ENCODE measurements at places on chromosomes 5 and 9. TPM values are rescaled to one million over a fixed set of nuclear protein-coding genes. Genes with fewer than 3 reads are reported as not detected.

DNA sequence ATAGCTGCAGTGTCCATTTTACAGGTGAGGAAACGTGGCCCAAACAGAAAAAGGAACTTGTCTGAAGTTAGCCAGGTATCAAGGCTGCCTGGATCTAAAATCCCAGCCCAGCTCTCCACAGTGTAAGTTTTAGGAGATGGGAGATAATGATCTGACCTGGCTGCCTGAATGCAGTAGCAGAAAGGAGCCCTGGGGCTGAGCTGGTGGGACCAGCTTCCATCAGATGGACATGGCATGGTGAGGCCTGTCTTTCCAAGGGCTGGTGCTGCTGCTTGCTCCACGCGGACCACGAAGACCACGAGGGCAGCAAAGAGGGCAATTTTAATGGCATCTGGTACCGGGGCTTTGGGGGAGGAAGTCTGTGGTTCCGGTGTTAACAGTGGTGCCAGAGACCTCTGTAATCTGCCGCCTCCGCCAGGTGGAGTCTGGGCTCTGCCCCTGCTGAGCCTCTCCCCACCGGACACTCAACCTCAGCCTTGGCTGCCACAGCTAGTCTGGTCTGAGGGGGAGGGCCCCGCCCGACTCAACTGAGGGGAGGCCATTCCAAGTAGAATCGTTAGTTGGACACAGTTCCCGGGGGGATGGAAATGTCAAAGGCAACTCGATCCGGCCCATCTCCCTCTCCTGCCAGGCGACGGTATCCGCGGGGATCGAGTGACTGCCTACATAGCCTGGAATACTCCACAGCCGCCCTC is 650 bp downstream of the MYORG start:
- peak; percentile 52 for DNase-seq

Gene IRX2
- not detected for polyA plus RNA-seq

- no peak for DNase-seq
Observed at GRCh38 chr5:120236360-120236759, 227.7 kb upstream of the PRR16 start.

DNA sequence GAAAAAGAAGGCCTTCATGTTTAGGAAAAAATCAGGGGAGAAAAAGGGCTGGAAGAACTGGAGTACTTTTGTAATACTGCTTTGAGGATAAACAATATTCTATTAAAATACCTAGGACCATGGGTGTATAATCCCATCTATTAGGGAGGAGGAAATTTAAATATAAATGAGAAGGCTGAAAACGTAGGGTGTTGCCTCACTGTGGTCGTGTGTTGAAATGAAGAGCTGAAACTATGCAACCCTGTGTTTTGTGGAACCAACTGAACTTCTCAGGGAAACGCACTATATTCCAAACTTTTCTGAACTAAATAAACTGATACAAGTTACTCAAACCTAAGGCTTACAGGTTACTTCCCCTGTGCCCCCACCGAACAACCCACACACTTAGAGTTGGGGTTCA is 4.5 kb upstream of the CNTLN start:
- DNase-seq, result no peak

All from CD4-positive, CD25-positive, alpha-beta regulatory T cell (primary cell).